Activated CD4-positive, alpha-beta T cell treated with anti-CD3 and anti-CD28 coated beads, Interleukin-2, amount 50 U/mL, for 16 hours (primary cell): ENCODE measurements at places on chromosomes 3 and 15.

DNA sequence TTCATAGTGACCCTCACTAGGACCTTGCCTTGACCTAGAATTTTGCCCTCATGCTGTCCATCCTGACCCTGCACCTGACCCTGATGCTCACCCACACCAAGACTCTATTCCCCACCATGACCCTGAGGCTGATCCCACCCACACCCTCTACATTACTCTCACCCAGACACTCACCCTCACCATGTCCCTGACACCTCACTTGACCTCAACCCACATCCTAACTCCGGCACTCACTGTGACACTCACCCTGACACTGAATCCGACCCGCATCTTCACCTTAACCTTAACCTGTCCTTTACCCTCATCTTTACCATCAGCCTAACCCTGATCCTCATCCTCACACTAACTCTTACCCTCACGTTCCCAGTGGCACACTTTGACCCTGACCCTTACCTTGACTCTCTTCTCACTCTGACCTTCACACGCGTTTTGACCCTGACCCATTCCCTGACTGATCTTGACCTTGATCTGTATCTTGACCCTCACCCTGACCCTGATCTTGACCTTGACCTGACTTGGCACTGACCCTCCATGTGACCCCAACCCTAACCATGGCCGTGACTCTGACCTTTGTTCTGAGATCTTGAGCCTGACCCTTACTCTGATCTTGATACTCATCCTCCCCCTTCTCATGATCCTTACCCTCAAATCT, 22.2 kb upstream of the SLC25A26 start:
- no peak for DNase-seq

- no peak for DNase-seq
These were observed 59.8 kb upstream of the MEX3B start for GRCh38 chr15:82105451-82106215.

DNA sequence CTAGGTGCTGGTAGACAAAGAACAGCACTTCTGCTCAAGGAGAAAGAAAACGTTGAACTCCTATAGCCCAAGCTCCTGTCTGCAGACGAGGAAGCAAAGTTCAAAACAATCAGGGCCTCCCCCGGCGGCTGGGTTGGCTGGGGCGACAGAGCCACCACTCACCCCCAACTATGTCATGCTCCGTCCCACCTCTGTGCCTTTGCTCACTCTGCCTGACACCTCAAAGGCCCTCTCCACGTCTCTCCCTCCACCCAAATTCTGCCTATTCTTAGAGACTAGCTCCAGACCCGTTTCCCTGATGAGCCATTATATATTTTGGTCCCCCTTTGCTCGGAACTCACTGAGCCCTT, 304.3 kb downstream of the TLE3 start:
- no peak for DNase-seq

- DNase-seq: no peak
These were observed 10.4 kb upstream of the MME start for GRCh38 chr3:155069729-155070128.

GRCh38 chr3:45547764-45548680, 46.5 kb upstream of the LIMD1 start:
- no peak for DNase-seq
